ENCODE measurements at places on chromosomes 16 and 17. TPM values are rescaled to one million over a fixed set of nuclear protein-coding genes. Genes with fewer than 3 reads are reported as not detected.

Gene SLC5A2
- 0.53 TPM for total RNA-seq

Gene PMFBP1
- total RNA-seq: not detected

Gene PLD6
- 0.32 TPM for total RNA-seq

Gene STXBP4
- 4.9 TPM for total RNA-seq

Gene TBC1D3G
- not detected for total RNA-seq

Gene MARCHF10
- not detected for total RNA-seq

Gene HS3ST3A1
- total RNA-seq: not detected

Gene OR1G1
- not detected for total RNA-seq
